Cerebellar cortex (tissue), 1 donor: ENCODE measurements at places on chromosomes 1 and 21.

- no peak for DNase-seq
Measured at GRCh38 chr1:7303554-7304317, 467.4 kb upstream of the VAMP3 start.

DNA sequence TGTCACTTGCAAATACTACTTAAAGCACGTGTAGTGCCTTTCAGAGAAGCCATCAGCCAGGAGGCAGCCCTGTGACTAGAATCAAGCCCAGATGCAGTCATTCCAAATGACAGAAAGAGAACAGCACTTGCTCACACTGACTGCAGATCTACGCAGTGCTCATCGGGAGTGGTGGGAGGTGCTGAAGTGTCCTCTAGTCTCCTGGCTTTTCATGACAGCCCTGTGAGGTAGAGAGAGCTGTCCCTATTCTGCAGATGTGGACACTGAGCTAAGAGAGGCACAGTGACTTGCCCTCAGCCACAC lies 62.3 kb upstream of the EDN2 start:
- no peak for DNase-seq

DNA sequence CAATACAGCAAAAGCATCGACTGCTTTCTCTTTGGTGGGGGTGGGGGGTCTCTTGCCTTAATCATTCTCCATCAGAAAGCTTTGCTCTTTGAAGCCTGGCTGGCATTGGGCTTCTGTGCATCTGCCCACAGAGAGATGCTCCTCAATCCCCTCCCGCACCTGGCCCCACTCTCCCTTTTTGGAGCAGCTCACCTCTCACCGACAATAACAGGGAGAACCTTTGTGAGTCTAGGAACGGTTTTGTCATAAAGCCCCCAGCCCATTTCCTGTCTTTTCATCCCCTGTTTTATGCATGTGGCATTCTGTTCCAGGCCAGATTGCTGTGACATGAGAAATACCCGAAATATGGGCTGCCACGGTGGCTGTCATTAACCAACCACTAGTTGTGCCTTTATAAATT lies 469.0 kb upstream of the VAMP3 start:
- DNase-seq, result no peak

DNA sequence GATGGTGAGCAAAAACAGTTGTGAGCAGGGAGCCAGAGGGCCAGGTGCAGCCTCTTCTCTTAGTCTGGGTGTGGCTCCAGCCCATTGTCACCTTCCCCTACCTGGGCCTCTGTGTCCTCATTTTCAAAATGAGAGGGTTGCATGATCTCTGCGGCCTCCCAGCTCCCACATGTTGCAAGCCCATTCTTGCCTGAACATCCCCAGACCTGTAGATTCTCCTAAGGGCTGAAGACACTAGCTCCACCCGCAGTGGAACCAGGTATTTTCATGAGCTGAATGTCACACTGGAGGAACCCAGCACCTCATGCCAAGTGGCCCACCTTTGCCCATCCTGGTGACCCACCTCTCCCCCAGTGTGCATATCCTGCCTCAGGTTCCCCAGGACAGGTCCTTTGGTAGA lies 12.3 kb downstream of the IKBKE start:
- no peak for DNase-seq

DNA sequence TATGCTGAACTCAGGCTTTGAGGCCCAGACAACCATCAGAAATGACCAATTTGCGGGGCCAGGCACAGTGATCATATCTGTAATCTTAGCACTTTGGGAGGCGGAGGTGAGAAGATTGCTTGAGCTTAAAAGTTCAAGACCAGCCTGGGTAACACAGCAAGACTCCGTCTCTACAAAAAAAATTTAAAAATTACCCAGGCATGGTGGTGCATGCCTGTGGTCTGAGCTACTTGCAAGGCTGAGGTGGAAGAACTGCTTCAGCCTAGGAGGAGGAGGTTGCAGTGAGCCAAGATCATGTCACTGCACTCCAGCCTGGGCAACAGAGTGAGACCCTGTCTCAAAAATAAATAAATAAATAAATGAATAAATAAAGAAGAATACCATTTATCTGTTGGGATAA lies 156.5 kb downstream of the EIF4G3 start:
- no peak for DNase-seq

- DNase-seq, result peak; percentile 6
Measured at GRCh38 chr1:66876664-66877063, 48.0 kb downstream of the DNAI4 start.

GRCh38 chr1:70210820-70211219 lies 5.4 kb upstream of the LRRC40 start:
- DNase-seq, result no peak

GRCh38 chr1:157202331-157202730 lies 64.1 kb upstream of the ETV3 start:
- DNase-seq, result no peak

DNA sequence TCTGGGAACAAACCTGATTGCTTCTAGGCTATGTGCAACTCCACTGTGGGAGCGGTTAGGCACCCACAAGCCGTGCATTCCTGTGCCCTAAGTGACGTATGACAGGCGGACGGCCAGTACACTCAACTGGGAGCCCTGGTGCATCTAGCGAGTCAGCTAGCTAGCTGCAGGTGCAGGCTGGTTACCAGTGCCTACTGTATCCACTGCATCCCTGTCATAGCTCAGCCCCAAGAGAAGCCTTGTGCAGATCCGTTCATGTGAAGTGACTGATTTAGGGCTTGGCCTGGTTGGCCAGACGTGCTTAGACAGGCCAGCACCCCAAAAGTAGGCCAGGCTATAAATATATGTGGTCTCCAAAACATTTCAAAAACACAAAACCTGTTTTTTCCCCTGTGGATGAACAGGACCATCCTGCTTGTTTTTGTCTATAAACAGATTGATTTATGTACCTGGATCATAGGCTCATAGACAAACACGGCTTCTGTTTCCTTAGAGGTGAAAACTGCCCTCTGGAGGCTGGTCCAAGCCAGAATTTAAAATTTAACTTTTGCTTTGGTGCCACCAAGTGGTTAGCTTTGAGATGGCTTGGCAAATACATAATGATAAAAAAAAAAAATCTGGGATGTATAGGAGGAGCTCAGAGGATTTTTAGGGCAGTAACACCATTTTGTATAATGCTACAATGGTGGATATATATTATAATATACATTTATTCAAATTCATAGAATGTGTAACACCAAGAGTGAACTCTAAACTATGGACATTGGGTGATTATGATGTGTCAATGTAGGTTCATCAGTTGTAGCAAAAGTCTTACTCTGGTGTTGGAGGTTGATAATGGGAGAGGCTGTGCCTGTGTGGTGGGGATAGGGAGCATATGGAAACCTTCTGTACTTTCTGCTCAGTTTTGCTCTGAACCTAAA lies 68.5 kb downstream of the GIPC2 start:
- peak; percentile 76 for DNase-seq

DNA sequence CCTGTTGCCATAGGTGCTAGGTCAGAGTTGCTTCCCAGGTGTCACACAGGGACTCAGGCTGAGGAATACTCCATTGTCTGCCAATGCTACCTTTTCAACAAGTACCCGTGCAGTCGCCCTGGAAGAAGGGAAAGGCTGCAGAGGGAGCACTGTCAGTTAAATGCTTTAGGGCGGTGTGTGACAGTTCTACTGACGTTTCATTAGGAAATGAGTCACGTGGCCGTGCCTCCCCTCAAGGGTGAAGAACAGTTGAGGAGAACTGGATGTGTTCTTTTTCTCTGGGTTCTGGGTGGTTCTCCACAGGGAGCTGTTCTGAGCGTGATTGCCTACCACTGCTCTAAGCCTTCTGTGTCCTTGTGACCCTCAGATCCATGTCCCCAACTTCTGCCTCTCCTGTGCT lies 197.6 kb downstream of the CACNA1E start:
- no peak for DNase-seq

DNA sequence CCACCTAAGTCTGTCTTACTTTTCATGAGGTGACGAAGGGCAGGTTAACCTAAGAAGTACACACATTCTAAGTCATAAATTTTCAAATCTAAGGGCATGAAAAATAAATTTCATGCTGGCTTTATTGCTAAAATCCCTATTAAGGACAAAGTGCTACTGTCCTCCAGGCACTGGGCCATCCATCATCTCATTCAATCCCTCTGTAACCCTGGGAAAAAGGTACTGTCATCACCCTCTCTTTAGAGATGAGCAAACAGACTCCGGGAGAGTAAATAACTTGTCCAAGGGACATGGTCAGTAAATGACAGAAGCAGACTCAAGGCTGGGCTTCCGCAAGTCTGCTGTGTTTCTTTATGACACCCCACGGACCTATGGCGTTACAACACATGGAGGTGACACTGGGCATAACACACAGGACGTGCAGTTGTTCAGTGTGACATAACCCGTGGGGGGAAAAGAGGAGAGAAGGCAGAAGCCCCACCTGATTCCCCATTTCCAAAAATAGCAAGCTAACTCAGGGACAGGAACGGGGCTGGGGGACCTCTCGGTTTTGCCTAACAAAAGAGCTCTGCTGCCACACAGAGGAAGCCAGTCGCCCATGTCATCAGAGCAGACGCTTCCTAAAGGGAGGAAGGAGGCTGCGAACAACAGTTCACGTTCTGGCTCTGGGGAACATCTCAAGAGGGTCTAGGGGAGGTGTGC lies 12.5 kb upstream of the SRM start:
- no peak for DNase-seq

- DNase-seq, result no peak
Measured at GRCh38 chr1:82503822-82504221, 703.1 kb downstream of the ADGRL2 start.

- peak; percentile 26 for DNase-seq
Measured at GRCh38 chr1:204923201-204923600, 52.5 kb downstream of the NFASC start.

- peak; percentile 40 for DNase-seq
Measured at GRCh38 chr1:203076031-203076511, 9.7 kb downstream of the MYOG start.

GRCh38 chr1:30645807-30646206 lies 77.6 kb downstream of the MATN1 start:
- DNase-seq, result no peak

DNA sequence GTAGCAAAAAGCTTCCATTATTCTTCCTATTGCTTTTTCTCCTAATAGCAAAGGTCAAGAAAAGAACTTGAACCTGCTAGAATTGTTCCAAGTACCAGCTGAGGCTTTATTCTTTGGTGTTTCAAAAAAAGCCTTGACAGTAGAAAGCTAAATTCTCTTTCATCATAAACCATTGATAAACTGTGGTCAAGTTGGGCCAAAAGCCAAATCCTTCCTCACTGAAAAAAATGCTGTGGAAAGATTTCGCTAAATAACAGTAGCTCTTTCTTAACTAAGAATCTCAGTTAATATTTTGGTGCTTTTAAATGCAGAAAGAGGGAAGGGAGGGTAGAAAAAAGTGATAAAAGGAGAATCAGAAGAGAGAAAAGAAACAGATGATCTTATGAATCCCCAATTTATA lies 14.0 kb upstream of the JAM2 start:
- DNase-seq, result no peak

GRCh38 chr1:226825037-226825745 lies 45.2 kb upstream of the PSEN2 start:
- DNase-seq, result no peak

- DNase-seq, result peak; percentile 67
Measured at GRCh38 chr1:89911191-89911991, 83.5 kb upstream of the ZNF326 start.

- DNase-seq, result no peak
Measured at GRCh38 chr1:40004857-40005256, 35.7 kb upstream of the CAP1 start.

GRCh38 chr1:7373876-7374562 lies 397.1 kb upstream of the VAMP3 start:
- peak; percentile 17 for DNase-seq

DNA sequence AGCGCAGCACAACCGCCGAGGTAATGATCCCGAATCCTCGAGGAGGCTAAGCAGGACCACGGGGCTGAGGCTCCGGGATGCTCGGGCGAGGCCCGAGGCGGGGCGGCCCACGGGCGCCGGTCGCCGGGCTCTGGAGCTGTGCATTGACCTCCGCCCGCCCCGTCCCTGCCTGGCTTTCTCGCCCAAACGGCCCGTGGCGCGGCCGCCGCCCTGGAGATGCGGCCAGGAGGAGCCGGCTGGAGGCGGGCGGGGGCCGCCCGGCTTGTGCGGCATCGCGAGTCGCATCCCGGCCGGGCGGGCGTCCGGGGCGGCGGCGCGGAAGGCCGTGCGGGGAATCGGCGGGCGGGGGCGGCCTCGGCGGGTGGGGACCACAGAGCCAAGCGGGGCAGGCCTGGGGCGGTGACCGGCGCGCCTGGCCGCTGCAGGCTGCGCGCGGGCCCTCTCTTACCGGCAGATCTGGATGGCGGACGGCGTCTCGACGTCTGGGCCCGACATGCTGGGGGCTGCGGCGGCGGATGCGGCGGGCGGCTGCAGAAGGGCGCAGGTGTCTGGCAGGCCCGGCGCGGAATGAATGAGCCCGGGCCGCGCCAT lies 663 bp downstream of the ACOT7 start:
- DNase-seq, result no peak

DNA sequence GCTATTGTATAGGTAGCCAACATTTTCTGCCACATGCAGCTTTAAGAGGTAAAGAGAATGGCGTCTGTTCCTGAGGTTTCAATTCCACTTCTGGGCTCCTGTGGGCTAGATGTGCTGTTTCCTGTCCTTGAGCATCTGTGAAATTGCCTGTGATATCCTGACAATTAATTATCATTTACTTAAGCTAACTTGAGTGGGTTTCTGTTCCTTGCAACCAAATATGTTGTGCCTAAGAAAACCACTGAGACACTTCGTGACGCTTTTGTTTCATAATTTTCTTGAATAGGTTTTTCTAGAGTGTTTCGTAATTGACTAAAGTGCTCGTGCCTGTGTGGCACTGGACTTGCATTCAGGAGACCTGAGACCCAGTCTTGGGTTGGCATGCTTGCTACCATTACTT lies 127.3 kb upstream of the POU3F1 start:
- no peak for DNase-seq

DNA sequence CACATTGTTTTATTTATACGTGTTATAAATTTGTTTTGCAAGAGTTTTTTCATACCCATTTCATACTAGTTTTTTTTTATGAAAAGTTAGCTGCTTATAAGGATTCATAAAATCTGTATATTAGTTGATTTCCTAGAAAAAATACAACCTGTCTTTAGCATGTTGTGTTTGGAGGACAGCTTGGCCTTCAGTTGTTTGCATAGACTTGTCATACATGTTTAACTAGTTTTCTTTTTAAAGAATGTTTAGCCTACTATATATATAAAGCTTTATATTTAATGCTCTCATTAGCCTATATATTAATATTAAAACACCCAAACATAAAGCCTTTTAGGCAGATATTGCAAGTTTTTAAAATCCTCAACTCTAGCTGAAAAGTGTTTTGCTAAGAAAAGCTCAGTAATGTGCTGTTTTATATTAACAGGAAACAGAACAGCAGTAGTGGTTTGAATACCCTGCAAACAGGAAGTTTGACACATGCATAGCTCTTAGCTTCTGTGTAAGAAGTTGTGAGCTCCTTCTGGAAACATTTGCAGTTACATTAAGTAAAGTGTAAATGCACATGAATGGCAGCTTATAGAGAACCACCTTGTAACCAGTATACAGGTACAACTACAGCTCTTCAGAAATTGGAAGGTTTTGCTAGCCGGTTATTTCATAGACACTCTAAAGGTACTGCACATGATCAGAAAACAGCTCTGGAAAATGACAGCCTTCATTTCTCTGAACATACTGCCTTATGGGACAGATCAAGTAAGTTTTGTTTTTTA lies at the start of gene PRKACB:
PRKACB (plus strand) TSS at position 476 of the 770 bp plus-strand sequence; CDS start at position 567, 91 bp downstream.
- DNase-seq, result no peak

- no peak for DNase-seq
Measured at GRCh38 chr1:88474555-88475304, 209.3 kb upstream of the PKN2 start.
